ENCODE measurements at places on chromosomes 5 and 9.

DNA sequence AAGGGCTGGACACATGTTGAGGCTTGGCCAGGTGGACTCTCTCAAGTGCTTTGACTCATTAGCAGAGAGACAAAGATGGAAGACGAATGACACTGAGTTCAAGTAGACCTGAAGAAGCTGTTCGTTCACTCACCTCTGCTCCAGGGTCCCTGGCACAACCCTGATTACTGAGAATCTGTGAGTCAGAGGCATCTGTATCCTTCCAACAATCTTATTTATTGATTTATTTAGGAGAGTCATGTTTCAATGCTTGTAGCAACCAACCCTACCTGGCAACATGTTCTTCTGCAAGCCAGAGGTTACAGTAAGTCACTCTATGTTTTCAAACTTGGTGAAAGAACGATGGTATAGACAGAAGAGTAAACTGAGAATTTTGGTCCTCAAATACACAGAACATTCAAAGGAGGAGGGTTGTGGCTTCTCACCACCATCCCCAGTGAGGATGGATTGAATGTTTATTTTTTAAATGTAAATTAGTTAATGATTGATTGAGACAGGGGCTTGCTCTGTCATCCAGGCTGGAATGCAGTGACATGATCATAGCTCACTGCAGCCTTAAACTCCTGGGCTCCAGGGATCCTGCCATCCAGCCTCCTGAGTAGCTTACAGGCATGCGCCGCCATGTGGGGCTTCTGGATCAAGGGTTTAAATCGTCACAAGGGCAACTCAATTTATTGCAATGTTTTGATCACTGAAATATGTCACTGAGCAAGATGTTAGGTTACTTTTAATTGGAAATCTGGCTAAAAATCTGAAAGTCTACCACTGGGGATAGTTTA is 55.7 kb upstream of the CARTPT start:
- no peak for DNase-seq

- no peak for DNase-seq
Observed at GRCh38 chr5:122172207-122172606, 42.9 kb downstream of the ZNF474 start.

DNA sequence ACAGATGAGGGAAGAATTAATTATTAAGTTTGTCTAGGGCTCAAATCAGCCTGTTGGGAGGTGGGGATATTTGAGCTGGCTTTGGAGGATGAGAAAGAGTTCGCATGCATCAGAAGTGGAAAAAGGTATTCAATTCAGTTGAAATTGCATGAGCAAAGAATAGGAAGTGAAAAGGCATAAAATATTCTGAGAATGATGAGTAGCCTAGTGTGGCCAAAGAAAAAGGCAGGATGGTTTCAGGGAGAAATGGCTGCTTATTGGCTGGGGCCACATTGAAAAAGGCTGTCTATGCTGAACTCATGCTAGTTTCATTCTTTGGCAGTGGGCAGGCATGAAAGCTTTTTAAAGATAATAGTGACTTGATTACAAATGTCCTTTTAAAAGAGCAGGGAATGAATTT is 235.4 kb upstream of the RIOK2 start:
- DNase-seq, result no peak

DNA sequence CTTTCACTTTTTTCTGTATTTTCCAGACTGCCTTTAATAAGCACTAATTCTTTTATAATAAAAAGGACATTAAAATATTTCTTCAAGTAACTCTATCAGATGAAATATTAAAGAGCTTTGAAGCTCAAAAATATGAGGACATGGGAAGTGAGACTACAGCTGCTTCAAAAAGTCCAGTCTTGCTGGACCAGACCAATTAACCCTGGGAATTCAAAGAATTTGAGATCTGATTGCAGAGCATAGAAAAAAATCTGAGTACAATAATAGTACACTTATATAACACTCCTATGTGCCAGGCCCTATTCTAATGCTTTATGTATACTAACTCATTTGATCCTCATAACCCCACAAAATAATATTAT is 9.8 kb downstream of the TMEM245 start:
- DNase-seq, result no peak

- no peak for DNase-seq
Observed at GRCh38 chr5:155381654-155382053, 368.1 kb downstream of the KIF4B start.

GRCh38 chr5:143882520-143882919 is 70.6 kb downstream of the HMHB1 start:
- no peak for DNase-seq

DNA sequence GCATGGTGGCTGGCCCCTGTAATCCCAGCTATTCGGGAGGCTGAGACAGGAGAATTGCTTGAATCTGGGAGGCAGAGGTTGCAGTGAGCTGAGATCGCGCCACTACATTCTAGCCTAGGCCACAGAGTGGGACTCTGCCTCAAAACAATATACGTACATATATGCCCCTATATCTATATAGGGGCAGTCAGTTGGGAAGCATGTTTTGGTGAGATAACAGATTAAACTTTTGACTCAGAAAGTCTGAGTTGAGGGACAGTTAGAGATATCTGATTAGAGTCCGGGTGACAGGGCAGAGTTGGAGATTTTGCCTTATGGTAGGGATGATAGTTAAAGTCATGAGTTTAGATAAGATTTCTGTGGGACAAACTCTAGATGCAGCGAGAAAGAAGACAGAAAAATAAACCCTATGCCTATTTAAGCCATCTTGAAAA is 71.8 kb upstream of the ALDH1A1 start:
- no peak for DNase-seq

DNA sequence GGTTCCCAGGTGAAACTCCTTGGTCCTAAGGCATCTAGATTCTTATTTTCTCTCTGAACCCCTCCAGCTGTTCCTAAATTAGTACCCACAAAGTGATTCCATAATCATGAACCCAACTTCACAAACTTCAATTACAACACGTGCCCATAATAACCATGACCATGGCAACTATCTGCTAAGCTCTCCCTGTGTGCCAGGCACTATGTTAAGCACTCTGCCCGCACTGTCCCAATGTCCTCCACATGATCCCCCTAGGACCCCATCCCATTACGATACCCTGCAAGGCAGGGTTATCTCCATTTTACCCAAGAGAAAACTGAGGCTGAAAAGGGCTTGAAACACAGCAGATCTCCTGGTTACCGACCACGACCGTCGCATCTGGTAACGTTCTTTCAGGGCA is 25.3 kb upstream of the ZNF622 start:
- DNase-seq, result no peak

- no peak for DNase-seq
Observed at GRCh38 chr9:134867917-134868750, 12.5 kb upstream of the FCN2 start.

GRCh38 chr5:108747774-108748400 is at the start of gene FER:
TSS of gene FER (plus strand) at chr5:108747897. CDS start at chr5:108798183, 50,286 bp downstream.
- DNase-seq, result no peak

DNA sequence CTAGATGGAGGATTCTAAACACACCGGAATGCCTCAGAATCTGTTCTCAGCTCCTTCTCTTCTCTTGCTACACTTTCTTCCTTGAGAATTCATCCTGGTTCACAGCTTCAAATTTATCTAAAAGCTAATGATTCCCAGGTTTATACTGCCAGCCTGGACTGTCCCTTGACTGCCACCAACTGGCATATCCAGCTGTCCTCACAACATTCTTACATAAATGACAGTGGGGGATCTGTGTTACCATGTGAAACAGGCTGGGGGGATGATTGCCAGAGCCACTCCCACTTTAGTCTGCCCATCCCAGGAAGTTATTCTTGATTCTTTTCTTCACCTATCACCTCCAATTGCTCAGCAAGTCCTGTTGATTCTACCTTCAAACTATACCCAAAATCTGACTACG is 27.2 kb upstream of the ZFR start:
- DNase-seq, result no peak

- no peak for DNase-seq
Observed at GRCh38 chr5:143251190-143251589, 152.3 kb downstream of the NR3C1 start.

DNA sequence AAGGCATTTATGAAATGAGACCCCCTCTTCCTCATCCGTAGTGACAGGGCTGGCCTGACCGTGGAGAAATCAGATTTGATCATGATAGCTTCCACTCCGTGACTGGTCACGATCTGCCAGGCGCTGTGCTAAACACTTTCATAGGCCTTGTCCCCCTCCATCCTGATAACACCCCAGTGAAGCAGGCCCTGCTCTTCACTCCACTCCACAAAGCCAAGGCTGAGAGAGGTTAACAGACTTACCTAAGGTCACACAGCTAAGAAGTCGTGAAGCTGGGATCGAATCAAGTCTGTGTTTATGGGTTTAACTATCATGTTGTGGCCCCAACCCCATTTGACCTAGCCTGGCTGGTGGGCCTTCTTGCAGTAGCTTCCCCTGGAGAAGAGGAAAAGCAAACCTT is 53.3 kb upstream of the IL17B start:
- peak; percentile 81 for DNase-seq

DNA sequence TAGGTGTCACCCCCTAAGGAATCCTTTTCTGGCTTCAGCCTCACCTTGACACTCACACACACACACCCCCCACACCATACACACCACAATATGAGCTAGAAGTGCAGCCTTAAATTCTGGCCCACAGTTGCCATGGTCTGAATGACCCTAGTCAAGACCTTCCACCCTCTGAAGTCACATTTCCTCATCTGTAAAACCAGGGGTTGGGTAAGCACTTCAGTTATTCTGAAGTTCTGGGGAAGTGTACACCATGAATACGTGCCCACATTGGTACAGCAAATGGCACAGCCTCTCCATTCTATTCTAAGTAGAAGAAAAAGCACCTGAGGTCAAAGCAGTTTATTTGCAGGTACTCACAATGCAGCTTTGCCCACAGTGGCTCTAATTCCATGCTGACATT is 372.8 kb upstream of the KLF4 start:
- no peak for DNase-seq

GRCh38 chr9:134800791-134801339 is 79.7 kb upstream of the FCN2 start:
- DNase-seq, result peak; percentile 72

DNA sequence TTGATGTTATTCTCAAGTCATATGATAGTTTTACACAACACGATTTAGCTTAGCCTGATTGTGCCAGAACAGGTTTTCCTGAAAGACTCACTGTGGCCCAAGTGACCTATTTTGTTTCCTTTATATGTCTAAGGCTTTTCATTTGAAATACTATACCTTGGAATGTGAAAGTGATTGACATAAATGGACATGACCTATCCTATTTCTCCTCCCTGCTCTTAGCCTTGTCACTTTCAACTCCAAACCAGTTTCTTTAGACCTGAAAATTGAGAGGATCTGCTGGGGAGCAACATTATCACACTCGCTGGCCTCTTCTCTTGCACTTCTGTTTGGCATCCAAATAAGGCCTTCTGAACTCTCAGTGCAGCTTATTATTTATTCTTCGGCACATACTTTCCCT is 496.8 kb downstream of the MAT2B start:
- no peak for DNase-seq

- DNase-seq, result no peak
Observed at GRCh38 chr5:121841892-121842291, 9.8 kb upstream of the FTMT start.

GRCh38 chr9:114300846-114301797 is 21.8 kb upstream of the ORM1 start:
- DNase-seq, result peak; percentile 54

GRCh38 chr5:109708813-109709212 is 19.1 kb downstream of the MAN2A1 start:
- no peak for DNase-seq

- no peak for DNase-seq
Observed at GRCh38 chr5:125483609-125484008, 737.2 kb upstream of the ZNF608 start.

- DNase-seq, result no peak
Observed at GRCh38 chr9:133140174-133140505, 19.1 kb upstream of the RALGDS start.

GRCh38 chr5:72147569-72147968 is 40.3 kb downstream of the MAP1B start:
- DNase-seq, result no peak
